ENCODE measurements at places on chromosomes 16 and 17.

GRCh38 chr17:21129023-21129681, 2.4 kb downstream of the DHRS7B start:
- peak; percentile 26 for DNase-seq

DNA sequence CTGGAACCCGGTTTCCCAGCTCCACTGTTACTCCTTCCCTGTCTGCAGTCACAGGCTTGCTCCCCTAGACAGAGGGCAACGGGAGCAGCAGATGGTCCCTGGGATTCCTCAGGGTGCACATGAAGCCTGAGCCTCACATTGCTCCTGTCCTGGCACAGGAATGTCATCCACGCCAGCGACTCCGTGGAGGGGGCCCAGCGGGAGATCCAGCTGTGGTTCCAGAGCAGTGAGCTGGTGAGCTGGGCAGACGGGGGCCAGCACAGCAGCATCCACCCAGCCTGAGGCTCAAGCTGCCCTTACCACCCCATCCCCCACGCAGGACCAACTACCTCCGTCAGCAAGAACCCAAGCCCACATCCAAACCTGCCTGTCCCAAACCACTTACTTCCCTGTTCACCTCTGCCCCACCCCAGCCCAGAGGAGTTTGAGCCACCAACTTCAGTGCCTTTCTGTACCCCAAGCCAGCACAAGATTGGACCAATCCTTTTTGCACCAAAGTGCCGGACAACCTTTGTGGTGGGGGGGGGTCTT, 1.6 kb upstream of the DECR2 start:
- DNase-seq = no peak

- no peak for DNase-seq
Observed at GRCh38 chr17:4375039-4375748, 8.7 kb upstream of the UBE2G1 start.

GRCh38 chr17:42010898-42011516, 6.2 kb downstream of the DNAJC7 start:
- DNase-seq = peak; percentile 20

GRCh38 chr16:588639-588888, 1.3 kb upstream of the RAB40C start:
- DNase-seq = peak; percentile 72

DNA sequence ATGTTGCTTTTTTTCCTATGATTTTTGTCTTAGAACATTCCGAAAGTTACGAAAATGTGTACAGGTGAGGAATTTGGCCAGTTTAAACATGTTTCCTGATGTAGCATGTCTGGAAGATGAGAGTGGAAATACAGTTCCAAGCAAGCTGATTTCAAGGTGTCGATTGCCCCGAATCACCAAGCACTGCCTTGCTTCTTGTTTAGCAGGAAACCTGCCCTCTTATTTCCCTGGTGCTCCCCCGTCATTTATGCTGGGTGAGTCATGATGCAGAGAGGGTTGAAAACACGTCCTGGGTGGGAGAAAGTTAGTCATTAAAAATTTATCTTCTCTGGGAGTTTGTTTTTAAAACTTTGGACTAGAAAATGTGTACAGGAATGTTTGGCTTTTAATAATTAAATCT, 608.6 kb upstream of the EEF2KMT start:
- no peak for DNase-seq

- DNase-seq = no peak
Observed at GRCh38 chr17:56309897-56310296, 156.6 kb downstream of the ANKFN1 start.

DNA sequence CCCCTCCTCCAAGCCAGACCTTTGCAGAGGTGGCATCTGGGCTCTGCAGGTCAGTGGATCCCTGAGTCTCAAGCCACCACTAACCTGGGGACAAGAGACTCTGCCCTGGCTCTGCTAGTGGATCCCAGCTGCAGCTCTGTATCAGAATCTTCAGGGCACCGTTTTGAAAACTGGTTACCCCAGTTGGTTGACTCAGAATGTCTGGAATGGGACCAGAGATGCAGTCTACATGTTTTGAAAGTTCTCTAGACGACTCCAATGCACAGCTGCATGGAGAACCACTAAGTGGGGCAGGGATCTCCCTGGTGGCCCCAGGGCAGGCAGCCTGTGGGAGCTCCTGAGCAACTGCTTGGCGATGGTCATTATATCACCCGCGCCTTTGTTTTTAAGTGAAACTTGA, 34.1 kb upstream of the ADORA2B start:
- DNase-seq = no peak

DNA sequence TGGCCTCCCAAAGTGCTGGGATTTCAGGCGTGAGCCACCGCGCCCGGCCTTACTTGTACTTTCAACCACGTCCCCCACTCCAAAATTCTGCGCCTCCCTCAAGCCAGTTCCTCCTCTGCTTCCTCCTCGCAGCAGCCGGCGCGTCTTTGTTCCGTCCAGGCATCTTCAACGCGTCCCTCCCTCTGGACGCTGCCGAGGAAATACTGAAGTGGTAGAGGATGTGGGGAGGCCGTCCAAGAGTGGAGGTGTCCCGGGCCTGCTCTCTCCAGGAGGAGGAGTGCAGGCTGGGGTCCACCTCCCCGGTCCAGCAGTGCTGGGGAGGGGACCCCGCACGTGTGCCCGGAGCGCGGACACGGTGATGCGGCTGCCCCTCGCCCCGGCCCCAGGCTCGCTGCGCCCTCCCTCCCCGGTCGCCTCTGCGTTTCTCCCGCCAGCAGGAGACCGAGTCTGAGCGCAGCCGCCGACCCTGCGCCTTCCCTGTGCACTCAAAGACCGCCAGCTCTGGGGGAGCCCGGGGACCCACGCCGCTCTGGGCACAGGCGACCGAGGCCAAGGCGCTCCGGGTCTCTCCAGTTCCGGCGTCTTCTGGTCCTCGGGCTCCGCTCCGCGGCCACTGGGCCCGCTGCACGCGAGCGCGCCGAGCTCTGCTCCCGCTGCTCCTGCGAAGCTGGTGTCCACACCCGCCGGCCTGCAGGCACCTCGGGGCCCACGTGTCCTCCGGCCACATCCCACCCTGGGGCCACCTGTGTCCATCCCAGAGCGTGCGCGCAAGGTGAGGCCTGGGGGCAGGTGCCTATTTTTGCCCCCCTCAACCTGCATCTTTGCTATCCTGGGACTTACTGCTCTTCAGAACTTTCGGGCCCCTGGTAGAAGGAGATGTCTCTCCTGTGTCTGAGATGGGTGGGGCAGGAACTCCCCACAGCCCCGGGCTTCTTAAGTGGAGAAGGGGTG, 31.7 kb downstream of the OSBPL7 start:
- DNase-seq = no peak

- DNase-seq = no peak
Observed at GRCh38 chr16:58842156-58842555, 108.0 kb upstream of the GOT2 start.

DNA sequence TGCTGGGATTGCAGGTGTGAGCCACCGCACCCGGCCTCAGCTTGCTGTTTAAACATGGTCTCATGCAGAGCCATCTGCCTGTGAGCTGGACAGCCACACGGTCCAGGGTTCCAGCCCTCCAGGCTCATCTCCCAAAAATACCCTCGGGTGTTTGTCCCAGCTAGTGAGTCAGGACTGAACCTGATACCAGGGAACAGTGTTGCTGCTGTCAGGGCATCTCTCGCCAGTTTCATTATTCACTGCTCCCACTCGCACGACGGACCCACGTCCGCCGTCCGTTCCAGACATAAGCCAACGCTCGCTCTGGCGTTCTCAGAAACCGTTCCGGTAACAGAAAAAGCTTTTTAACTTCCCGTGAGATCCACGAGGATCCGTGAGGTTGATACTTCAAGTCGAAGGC, 77.6 kb downstream of the NXN start:
- DNase-seq = no peak

- no peak for DNase-seq
Observed at GRCh38 chr17:39808409-39808997, 55.6 kb downstream of the IKZF3 start.

GRCh38 chr17:58388302-58389190, 28.8 kb downstream of the RNF43 start:
- DNase-seq = no peak

- DNase-seq = no peak
Observed at GRCh38 chr16:81692021-81692420, 87.1 kb upstream of the PLCG2 start.

DNA sequence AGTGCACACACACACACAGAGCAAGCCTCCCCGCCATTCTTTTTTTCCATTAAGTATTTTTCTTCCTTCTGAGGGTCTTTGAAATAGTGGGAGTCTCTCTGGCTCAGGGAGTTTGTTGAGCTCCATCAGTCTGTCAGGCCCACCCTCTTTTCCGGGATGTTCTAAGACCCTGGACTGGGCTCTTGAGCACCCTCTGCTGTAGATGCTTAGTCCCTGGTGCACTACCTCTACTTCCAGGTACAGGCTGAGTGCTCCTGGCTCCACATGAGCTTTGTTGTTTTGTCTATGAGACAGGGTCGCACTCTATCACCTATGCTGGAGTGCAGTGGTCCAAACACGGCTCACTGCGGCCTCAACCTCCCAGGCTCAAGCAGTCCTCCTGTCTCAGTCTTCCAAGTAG, 20.7 kb downstream of the LIMD2 start:
- no peak for DNase-seq

GRCh38 chr16:71929048-71929447, 33.7 kb downstream of the IST1 start:
- DNase-seq = no peak

DNA sequence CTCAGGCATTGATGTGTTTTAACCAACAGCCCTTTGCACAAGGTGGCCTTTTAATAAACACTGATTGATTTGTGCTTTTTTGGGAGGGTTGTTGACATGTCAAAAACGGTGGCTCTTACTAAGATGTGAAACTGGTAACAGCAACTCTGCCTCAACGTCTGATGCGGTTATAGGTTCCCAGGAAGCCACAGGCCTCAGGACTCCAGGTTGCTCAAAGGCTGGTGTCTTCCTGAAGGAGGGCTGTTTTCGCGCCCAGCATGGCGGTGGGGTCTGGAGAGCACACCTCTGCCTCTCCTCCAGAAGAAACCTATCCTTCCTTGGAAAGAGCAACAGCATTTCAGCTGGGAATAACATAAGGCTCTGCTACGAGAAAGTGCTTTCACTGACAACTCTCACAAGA, 187.5 kb downstream of the IRF8 start:
- no peak for DNase-seq

DNA sequence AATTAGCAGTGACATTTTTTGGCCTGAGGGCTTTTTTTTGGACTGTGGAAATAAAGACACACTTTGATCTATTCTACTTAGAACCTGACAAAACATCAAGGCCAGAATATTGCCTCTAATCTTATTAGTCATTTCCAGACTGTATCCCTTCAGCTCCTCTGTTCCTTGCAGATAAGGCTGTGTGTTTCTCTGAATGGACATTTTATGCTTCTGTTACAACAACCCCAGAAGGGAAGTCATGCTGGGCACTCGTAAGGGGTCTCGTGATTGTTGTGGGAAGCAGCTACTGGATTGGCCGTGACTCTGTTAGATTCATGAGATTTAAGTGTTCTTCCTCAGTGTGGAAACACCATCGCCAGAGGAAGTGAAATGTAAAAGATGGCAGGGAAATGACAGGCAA, 31.6 kb upstream of the HS3ST2 start:
- peak; percentile 79 for DNase-seq

GRCh38 chr17:17958982-17959381, 13.2 kb downstream of the TOM1L2 start:
- DNase-seq = no peak

- DNase-seq = no peak
Observed at GRCh38 chr16:88323546-88324330, 59.0 kb upstream of the ZNF469 start.

DNA sequence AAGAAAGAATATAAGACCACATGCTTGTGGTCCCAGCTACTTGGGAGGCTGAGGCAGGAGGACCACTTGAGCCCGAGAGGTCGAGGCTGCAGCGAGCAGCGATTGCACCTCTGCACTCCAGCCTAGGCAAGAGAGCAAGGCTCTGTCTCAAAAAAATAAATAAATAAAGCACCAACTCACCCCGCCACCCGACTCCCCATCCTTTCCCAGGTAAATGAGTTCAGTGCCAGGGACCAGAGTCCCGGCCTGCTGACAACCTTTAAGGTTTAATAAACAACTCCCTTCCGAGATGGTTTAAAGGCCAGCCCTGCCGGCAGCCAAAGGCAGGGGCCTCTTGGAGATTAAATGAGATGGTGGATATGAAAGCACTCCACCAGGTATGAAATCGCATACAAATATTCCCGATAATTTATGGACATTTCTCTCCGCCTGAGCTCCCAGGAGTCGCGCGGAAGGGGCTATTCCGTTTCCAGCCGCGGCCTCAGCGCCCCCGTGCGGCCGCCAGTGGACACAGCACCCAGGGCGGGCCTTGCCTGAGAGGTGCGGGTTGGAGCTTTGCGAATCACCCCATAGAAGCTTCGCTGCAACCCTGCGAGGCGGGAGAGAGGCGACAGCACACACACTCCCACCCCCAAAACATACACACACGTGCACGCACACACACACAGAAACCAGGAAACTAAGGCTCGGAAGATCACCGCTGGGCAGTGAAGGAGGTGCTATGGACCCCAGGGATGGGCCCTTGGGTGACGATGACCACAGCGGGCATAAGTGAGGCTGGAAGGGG, 4.0 kb upstream of the RPL38 start:
- DNase-seq = peak; percentile 74

- DNase-seq = no peak
Observed at GRCh38 chr17:3688852-3689261, 7.1 kb downstream of the P2RX5 start.

GRCh38 chr16:57647136-57647875, 18.9 kb downstream of the ADGRG1 start:
- no peak for DNase-seq

GRCh38 chr16:49593424-49594040, 219.9 kb downstream of the C16orf78 start:
- DNase-seq = no peak

DNA sequence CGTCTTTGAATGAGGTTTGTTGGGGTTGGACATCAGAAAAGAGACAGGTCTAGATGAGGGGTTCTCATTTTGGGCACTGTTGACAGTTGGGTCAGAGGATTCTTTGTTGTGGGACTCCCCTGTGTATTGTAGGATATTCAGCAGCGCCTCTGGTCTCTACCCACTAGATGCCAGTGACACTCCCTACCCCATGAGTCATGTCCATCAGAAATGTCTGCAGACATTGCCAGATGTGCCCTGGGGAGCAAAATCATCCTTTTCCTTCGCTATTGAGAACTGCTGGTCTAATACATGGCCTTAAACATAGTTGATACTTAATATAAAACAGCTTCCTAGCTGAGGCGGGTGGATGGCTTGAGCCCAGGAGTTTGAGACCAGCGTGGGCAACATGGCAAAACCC, 3.1 kb downstream of the ABAT start:
- DNase-seq = no peak

GRCh38 chr17:58621174-58621573, 70.7 kb downstream of the TEX14 start:
- DNase-seq = no peak

GRCh38 chr17:77420095-77420803, 279.5 kb downstream of the SEC14L1 start:
- DNase-seq = no peak

GRCh38 chr16:81635063-81635937, 143.8 kb upstream of the PLCG2 start:
- DNase-seq = no peak
